ENCODE measurements at places on chromosomes 6 and 20. TPM values are rescaled to one million over a fixed set of nuclear protein-coding genes. Genes with fewer than 3 reads are reported as not detected.

- DNase-seq: no peak
These were observed 24.6 kb downstream of the STK4 start for GRCh38 chr20:44990957-44991356.

GRCh38 chr6:46586906-46587305 is 65.7 kb downstream of the CYP39A1 start:
- peak; percentile 28 for DNase-seq

GRCh38 chr6:105484238-105485161 is 81.6 kb upstream of the PREP start:
- DNase-seq: peak; percentile 82

Gene SMOC2
- total RNA-seq: 33.5 TPM

Data from tongue (tissue), 3 donors.